ENCODE measurements at places on chromosomes 12 and 14.

DNA sequence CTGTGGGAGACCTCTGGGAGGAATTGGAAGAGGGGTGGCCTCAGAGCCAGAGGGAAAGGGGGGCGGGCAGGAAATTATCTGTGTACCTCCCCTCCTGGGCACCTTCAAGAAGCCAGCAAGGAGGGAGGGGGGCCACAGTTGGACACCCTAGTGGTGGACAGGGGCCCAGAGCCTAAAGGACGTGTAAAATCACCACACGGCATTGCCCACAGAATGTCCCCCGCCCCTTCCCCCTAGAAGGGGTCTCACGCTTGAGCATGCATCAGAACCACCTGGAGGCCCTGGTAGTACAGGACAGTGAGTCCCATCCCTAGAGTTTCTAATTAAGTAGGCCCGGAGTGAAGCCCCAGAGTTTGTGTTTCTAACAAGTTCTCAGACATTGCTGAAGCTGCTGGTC is 8.2 kb downstream of the ENDOU start:
- DNase-seq = no peak

DNA sequence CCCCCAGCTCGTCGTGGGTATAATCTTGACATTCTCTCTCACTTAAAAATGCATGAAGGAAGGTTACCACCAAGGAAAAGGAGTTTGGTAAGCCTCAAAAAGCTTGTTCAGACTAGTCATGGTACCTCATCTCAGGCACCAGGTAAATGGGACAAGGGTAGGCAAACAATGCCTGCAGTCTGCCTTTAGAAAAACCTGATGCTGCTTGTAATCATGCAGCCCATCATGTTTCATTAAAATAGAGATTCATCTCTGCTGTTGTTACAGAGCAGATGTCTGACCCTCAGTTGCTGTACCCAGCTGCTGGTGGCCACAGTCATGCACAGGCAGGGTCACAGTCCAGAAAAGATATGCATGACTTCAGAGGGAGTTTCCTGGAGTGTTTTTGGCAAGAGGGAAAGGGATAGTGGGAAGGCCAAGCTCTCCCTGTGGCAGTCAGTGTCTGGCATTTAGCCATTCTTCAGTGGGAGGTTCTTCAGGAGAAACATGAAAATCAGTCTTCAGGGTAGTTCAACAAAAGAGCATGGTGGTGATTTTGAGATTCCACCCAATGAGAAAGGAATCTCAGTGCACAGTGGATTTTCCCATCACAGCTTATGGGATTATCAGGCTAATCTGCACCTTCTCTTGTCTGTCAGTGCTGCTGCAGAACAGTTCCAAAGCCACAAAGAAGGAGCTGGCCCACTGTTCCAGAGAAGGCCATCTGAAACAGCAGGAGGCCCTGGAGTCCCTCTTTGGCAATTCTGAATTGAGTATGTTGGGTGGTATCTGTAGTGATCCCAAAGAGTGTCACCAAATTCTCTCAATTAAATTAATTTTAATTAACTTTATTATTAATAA is 202.7 kb upstream of the FRMD6 start:
- DNase-seq = no peak

DNA sequence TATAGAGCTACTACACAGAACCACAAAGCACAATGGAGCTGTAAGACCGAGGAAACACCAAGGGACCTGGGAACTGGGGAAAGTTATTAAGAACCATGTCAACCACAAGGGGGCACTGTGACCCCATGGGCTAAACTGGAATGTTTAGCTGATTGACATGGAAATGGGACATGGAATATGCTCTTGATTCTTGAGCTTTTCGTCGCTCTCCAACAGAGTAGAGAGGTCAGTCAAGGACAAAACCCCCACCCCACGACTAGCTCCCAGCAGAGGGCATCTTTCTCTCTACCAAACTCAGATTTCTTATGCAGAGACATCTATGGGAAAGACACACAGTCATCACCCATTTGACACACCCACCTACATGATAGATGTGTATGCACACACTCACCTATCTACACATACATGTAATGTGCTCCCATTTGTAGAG is 10.1 kb downstream of the NDRG2 start:
- DNase-seq = peak; percentile 89

GRCh38 chr12:4133636-4134447 is 139.7 kb upstream of the CCND2 start:
- DNase-seq = peak; percentile 53

- no peak for DNase-seq
These were observed 162.4 kb downstream of the AKAP6 start for GRCh38 chr14:32491416-32492016.

- no peak for DNase-seq
These were observed 71.4 kb downstream of the GNS start for GRCh38 chr12:64687816-64688215.

DNA sequence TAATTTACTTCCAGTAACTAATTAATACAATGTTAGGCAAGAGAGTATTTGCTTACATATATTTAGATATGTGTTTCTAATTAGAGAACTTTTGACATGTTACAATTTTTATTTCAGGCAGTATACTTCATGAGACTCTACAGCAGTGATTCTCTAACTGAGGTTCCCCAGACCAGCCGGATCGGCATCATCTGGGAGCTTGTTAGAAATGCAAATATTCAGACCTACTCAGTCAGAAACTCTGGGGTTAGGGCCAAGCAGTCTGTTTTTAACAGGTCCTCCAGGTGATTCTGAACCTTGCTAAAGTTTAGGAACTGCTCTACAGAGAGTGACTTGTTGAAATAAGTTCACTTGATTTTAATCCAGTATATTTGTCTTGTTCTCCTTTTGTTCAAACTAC is 46.5 kb downstream of the ARID2 start:
- DNase-seq = no peak

GRCh38 chr14:22071006-22071405 is 397.4 kb upstream of the OR4E1 start:
- DNase-seq = no peak

- no peak for DNase-seq
These were observed 180.8 kb downstream of the CRADD start for GRCh38 chr12:93857991-93858447.

GRCh38 chr12:96886998-96887677 is 19.9 kb upstream of the NEDD1 start:
- DNase-seq = no peak
